Mesenchymal stem cell (in vitro differentiated cells and primary cell): ENCODE measurements at places on chromosomes 1 and 21.
A peak's percentile ranks its signal among the peaks of the same experiment; 100 is the strongest.

GRCh38 chr1:39220891-39221870 lies 16.7 kb downstream of the MACF1 start:
- no peak for DNase-seq

DNA sequence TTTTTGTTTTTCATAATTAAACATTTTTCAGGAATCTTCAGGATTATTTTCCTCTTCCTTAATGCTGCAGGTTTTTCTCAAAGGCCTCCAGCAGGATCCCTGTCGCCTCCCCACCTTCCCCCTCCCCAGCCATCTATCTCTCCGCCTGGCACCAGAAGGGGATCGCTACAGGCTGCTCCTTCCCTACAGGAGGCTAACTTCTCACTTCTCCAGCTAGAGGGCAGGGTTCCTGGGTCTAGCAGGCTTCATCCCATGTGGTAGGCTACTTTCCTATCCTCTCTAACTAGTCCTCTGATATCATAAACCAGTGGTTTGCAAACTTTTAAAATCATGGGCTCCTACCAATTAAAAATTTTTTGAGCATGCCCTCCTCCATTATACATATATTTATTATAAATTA lies 104.1 kb downstream of the KCNN3 start:
- peak; percentile 65 for DNase-seq

DNA sequence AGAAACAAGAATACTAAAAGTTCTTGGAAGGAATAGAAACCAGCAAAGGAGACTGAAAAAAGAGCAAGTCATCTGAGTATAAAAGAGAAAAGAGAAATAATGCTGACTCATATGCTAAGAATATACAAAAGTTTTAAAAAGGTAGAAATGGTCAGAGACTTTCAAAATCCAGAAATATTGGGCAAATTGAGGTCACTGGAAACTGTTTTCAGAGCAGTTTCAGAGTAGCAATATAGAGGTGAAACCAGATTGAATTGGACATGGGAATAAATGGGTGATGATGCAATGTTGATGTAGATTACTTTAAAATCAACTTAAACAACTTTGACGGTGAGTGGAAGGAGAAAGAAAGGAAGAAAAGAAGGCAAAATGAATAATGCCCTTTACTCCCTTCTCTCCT lies 1.8 kb upstream of the RPS6KC1 start:
- no peak for DNase-seq

DNA sequence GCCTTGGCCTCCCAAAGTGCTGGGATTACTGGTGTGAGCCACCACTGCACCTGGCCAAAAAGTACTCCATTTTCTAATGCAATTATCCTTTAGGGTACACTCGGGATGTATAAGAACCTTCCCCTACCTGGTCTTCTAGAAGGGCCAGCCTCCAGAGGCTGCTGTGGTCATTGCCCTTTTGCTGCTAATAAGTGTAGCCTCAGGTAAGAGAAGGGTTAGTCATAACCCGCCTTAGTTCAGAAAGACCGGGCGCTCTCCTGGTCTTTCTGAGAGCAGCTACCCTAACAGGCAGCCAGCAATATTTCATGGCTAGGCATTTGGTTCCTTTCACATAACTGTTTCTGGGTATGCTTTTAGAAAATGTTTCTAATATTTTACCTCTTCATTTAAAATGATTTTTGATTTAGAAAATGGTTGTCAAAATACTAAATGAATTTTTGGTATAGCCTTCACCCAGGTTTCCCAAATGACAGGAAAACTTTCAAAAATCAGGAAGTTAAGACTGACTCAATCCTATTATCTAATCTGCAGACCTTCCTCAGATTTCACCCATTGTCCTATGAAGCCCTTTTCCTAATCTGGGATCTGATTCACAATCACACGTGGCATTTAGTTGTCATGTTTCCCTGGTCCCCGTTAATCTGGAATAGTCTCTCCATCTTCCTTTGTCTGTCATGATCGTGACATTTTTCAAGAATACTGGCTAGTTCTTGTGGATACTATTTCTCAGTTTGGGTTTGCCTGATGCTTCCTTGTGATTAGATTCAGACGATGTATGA lies 479.0 kb downstream of the SIPA1L2 start:
- DNase-seq: no peak

- DNase-seq: no peak
Observed at GRCh38 chr1:218953386-218953785, 220.3 kb upstream of the LYPLAL1 start.

DNA sequence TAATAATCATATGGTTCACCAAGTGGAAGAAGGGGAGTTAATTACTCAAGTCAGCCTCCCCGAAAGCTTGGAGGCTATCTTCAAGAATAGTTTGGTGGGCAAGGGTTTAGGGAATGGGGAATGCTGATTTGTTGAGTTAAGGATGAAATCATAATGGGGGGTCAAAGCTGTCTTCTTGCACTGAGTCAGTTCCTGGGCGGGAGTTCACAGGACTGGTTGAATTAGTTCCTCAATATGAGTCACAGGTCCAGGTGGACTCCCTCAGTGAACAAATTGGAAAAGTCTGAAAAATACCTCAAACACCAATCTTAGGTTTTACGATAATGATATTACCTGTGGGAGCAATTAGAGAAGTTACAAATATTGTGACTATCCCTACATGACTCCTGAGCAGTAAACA lies 115.2 kb upstream of the COA6 start:
- no peak for DNase-seq

- DNase-seq: no peak
Observed at GRCh38 chr1:165490175-165490574, 45.2 kb upstream of the RXRG start.

- no peak for DNase-seq
Observed at GRCh38 chr1:41045740-41046139, 24.2 kb upstream of the SLFNL1 start.

DNA sequence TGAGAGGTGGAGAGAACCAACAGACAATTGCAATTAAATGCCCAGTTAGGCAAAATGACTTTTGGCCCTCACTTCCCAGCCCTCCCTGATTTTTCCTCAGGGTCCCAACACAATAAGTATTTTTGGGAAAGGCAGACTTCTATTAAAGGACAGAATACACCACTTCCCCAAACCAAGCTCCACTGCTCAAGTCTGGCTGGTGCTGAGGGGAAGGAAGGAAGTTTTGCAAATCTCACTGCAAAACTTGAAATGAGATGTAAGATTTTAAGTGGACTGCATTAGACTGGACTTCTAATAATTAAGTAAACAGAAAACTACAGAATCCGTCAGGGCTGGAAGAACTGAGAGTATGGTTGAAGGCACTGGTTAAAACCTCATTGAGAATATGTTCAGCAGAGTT lies 32.2 kb upstream of the CD1D start:
- DNase-seq: no peak

DNA sequence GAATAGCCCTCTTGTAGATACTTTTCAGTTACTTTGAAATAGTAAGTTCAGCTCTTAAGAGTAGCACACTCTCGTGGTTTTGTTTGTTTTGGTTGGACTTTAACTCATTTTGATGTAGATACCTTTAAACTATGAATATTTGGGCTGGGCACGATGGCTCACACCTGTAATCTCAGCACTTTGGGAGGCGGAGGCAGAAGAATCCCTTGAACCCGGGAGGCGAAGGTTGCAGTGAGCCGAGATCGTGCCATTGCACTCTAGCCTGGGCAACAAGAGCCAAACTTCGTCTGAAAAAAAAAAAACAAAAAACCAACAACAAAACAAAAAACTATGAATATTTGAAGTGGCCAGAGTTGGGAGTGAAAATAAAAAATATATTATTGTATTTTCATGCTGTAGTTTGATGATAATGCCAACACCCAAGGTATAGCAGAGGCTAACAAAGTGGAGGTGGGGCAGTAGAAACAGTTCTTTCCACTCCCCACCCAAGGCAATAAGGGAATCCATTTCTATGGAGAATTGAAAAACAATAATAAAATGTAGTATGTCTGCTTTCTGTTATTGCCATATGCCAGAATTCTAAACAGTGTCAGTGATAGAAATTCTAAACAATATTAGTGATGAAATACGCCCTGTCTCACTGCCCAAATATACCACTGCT lies 1.7 kb downstream of the ZNF326 start:
- DNase-seq: no peak
